ENCODE measurements at places on chromosomes 5 and 9.

DNA sequence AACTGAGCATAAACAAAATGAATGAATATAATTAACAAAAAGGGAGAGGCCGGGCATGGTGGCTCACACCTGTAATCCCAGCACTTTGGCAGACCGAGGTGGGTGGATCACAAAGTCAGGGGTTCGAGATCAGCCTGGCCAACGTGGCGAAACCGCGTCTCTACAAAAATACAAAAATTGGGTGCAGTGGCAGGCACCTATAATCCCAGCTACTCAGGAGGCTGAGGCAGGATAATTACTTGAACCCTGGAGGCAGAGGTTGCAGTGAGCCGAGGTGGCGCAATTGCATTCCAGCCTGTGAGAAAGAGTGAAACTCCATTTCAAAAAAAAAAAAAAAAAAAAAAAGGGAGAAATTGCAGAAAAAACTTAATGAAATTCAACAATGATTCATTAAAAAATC lies 839.3 kb upstream of the CTNND2 start:
- DNase-seq: no peak

GRCh38 chr9:82989929-82990328 lies 73.0 kb downstream of the RASEF start:
- no peak for DNase-seq

DNA sequence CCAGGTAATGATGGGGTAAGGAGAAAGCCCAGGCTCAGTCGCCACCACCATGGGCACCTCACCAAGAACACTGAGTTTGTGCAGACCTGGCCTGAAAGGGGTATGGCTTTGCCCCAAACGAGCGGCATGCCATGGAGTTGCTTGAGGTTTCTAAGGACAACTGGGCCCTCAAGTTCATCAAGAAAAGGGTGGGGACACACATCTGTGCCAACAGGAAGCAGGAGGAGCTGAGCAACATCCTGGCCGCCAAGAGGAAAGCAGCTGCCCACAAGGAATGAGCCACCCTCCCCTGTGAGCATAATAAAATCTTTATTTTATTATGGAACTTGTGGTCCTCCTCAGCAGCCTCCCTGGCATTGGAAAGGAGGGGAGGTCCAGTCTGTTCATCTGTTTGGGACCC lies 23.8 kb downstream of the CD14 start:
- DNase-seq: no peak

DNA sequence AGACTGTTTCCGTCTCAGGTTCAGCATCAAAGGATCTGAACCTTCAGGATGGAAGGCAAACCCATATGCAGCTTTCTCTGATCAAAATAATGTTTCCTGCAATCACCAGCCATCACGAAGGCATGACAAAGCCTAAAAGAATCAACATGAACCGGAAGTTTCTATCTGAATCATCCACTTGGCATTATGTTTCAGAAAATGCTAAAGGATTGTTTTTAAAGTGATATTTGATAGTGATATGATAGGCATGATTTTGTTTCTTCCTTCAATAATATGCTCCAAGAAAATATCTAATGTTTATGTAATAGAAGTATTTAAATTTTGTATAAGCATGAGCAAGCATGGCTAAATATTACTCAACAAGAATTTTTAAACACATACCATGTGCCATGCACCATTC lies 219.6 kb downstream of the PLK2 start:
- no peak for DNase-seq

GRCh38 chr5:110525762-110526161 lies 200.7 kb downstream of the TMEM232 start:
- DNase-seq: no peak

DNA sequence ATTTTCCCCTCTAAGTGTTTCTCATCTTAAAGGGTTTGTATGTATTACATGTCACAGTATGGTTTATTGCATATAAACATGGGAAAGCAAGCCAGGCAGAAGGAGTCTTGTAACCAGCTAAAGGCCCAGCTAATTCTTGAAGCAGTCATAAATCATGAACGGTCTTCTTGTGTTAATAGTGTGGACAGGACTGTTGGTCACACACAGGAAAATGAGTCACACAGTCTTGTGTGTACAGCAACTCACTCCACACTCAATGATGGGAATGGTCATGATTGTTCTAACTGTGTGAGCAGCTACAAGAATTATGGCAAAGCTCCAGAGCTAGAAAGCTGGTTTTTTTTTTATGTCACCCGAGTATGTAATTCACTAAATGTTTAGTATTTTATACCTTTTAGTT lies 123.9 kb downstream of the GHR start:
- DNase-seq: no peak

- no peak for DNase-seq
Observed at GRCh38 chr5:83265318-83265717, 188.0 kb downstream of the XRCC4 start.

GRCh38 chr9:27475057-27475595 lies 49.0 kb upstream of the IFNK start:
- no peak for DNase-seq

DNA sequence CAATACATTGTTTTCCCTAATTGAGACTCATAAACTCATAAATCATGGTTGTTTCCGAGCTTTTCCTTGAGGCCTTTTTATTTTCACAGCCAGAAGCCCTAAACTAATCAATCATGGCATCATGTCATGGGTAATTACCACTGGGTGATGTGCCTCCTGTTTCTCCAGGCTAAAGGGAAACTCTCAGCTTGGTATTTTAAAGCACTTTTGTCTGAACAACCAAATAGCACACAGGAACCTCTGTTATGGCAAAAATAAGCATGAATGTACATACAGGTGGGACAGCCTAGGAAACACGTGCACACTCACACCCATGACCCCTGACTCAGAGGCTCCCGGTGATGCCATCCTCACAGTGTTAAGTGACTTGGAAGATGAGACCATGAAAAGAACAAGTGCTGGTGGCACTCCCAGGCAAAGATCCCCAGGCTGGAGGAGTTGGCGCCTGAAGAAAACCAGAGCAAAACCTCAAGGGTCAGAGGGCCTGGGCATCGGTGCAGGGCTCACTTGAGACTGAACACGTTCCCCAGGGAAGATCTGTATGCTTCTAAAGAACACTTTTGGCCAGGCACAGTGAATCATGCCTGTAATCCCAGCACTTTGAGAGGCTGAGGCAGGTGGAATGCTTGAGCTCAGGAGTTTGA lies 154.3 kb downstream of the ROR2 start:
- no peak for DNase-seq

GRCh38 chr9:38338342-38339018 lies 54.0 kb upstream of the ALDH1B1 start:
- DNase-seq: no peak

DNA sequence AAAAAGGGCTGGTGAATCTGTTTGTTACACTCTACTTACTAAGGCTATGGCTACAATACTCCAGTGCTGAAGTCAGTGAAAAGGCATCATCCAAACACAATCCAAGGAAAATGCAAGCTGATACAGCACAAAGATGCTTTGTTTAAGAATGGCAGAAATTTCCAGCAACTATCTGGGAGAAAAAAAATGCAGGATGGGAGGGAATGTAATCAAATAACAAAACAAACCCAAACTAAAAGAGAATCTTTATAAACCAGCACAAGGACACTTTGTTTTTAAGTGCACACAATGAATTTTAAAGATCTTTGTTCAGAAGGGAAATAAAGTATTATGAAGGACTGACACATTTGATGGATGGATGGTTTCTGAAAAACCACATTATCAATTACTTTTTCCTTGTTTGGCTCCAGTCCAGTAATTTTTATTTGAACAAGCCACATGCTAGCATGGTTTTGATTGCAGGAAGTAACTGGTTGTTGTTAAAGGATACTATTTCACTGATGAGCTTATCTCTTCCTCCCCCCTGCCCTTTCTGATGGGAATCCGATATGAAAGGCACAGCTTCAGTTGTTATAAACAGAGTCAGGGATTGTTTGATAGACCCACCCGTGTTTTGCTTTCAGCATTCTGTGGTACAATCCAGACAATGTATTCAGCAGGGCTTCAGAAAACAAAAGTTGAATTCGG lies 12.1 kb upstream of the TLE4 start:
- no peak for DNase-seq

- no peak for DNase-seq
Observed at GRCh38 chr9:111810908-111811307, 16.2 kb upstream of the SHOC1 start.

GRCh38 chr9:88826181-88826580 lies 165.1 kb upstream of the S1PR3 start:
- no peak for DNase-seq

DNA sequence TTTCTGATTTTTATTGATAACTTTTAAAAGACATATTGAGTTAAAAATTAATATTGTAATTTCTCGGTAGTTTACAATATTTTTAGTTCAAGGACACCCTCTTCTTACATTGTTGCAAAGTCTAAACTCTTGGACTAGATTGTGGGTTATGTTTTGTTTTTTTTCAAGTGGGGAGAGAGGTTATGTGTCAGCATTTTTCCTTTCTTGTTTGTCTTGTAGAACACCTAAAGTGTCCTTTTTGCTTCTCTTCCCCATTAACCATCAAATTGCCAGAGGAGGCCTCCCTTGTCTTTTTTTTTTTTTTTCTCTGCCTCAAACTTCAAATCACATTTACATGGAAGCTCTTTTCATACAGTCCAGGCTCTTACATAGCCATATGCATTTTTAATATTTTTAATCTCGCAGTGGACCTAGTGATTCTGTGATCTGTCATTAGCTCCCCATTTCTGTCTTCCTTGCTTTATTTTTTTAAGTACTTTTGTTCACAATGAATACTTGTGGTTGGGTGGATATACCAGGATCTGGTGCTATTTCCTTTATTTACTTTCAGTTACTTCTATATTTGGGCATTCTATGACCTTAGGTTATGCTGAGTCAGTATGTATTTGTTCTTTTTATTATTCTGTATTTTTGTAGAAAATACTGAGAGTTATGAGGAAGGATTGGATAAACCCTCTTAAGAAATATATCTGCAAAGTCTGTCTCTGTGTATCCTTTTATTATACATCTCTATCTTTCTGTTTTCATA lies 2280.6 kb upstream of the ACO1 start:
- no peak for DNase-seq

DNA sequence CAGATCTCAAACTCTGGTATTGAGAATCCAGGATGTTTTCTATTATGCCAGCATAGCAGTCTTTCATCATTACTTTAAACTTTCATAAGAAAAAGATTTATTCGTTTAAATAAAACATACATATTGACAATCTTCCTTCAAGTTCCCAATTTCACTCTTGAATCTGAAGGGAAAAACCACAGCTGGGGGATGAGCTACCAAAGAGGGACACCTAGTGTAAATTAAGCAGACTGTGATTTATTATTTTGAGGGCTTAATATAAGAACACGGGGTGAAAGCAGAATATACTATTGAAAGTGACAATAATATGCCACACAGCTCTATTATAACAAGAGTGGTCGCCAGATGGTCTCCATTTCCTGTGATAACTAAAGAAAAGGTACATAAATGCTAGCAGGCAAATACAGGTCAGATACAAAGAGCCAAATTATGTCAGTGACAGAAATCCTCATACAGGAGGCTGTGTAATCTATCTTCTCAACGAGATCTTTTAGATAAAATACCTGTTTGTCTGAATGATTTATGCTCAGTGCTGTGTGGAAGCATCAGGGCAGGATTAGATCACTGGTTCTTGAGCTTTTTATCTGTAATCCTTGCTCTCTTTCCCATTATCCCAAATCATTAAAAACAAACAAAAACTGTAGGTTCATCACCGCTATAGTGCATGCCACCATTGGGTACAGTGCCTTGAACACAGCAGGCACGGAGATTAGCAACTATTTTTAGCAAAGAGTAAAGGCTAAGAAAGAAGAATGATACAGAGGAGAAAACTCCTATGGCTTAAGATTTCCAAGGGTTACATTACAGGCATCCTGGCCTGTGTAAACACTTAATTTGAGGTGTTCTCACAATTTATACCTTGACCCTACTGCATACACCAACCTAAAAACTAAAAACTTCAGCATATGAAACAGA lies 116.6 kb downstream of the DROSHA start:
- DNase-seq: no peak

GRCh38 chr9:92377876-92378275 lies 26.5 kb downstream of the OGN start:
- DNase-seq: no peak

DNA sequence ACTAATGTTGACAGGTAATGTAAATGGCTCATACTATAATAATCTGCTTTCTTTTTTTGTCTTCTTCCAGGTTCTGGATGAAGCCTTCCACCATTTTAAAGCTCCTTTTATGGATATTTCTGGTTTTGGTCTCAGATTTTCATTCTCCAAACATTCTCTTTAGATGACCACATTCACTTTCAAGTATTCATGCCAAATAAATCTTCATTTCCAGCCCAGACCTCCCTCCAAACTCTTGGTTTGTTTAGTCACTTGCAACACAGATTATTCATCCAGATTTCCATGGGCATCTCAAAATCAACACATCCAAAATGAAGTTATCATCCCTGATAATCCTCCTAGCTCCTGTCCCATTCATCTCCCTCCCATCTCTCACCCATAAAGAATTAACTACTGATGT lies 40.3 kb upstream of the SVEP1 start:
- no peak for DNase-seq
